HCT116 (cell line): ENCODE measurements at places on chromosomes 13 and 19.

GRCh38 chr13:27933580-27934328 lies 14.0 kb downstream of the PDX1 start:
- DNase-seq: no peak

GRCh38 chr13:109751477-109751876 lies 34.9 kb downstream of the IRS2 start:
- no peak for DNase-seq

GRCh38 chr19:35236638-35237400 lies 8.3 kb upstream of the FAM187B start:
- no peak for DNase-seq

- no peak for DNase-seq
Observed at GRCh38 chr19:41527089-41527488, 48.9 kb upstream of the CEACAM21 start.

- DNase-seq: no peak
Observed at GRCh38 chr19:2188708-2189385, 25.1 kb downstream of the DOT1L start.

DNA sequence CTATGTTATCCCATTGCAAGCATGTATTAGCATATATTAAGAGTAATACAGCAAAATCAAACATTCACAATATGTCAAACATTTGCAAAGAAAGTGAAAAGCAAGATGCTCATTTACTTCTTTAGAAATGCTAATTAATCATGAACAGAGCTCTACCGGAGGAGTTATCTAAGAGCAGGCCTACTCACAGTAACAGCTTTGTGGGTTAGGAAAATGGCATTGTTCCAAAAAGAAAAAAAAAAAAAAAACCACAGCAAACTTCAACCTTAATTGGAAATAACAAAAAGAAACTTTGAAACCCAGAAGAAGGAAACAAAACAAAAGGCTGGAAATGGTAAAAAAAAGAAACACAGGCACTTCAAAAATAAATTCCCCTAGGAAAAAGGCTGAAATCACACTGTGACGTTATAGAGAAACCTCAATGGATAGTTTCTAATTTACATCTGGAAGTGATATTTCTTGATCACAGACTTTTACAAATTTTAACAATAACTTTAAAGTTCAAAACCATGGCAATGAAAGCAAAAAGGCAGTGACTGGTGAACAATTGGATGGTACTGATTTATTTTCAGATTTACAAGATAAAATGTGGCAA lies 1236.8 kb upstream of the SPRY2 start:
- no peak for DNase-seq

DNA sequence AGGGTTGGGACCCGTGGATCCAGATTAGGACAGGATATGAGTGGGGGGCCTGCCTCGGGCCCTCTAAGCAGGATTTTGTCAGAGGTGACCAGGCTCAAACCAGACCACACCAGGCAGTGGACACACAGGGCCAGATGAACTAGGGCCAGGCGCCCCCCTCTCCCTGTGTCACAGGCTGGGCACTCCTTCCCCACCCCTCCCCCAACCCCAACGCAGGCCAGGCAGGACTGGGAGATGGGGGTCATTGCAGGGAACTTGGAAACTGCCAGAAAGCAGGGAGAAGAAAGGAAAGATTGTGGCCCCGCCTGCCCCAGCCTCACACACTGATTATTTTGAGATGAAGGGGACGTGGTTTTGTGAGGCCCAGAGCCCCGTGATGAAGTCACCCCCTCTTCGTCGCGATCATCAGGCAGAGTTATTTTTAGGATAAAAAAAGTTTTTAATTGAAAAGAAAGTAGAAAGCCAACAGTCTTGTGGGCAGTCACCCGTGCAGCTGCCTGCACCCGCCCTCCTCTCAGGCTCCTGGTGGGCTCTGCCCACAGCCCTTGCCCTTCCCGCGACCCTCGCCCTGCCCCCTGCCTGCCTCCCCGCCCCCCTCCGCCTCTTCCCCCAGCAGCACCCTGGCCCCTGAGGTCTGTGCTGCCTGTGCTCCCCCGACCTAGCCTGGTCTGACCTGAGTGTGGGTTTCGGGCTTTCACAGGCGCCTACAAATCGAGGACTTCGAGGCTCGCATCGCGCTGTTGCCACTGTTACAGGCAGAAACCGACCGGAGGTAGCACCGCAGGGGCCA lies 1.9 kb upstream of the YJEFN3 start:
- DNase-seq: no peak

GRCh38 chr13:20407759-20408158 lies 117.9 kb downstream of the CRYL1 start:
- no peak for DNase-seq

DNA sequence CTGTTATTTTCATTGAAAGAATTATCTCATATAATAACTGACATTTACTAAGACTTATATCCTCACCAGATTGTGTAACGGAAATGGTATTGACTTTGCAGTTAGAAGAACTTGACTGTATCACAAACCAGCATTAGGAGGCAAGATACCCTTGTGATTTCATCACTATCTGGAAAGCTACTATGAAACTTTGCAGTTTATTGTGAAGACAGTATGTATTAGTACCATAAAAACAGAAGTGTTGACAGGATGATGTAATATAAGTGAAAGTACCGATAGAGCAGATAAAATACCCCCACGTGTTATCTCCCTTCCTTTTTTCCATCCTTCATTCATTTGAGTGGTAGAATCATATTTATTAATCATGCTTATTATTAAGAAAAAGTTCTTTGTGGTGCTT lies 365.7 kb upstream of the KLHL1 start:
- DNase-seq: no peak

GRCh38 chr13:33999811-34000605 lies 182.1 kb downstream of the RFC3 start:
- no peak for DNase-seq

- no peak for DNase-seq
Observed at GRCh38 chr13:44927968-44928367, 61.3 kb downstream of the NUFIP1 start.

GRCh38 chr19:17338433-17339078 lies 1.2 kb downstream of the GTPBP3 start:
- DNase-seq: no peak

DNA sequence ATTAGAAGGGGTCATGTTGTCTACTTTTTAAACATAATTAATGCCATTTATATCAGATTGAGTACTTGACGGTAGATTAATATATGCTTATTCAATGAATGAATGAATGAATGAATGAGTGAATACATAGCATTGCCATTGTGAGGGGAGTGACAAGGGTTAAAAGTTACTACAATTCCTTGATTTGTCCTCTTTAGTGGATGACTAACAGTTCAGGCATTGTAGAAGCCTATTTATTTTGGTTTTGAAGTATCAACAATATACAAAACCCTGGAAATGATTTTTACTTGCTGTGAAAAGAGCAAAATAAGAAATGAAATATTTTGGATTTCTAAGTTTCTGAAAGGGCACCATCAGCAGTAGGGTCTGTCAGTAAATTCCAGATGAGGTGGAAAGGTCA lies 122.7 kb downstream of the CYSLTR2 start:
- DNase-seq: no peak

GRCh38 chr19:45340232-45340898 lies at the start of gene KLC3:
KLC3 (plus strand) TSS chr19:45340750; CDS start chr19:45345542, 4,792 bp downstream.
- DNase-seq: peak; percentile 27

DNA sequence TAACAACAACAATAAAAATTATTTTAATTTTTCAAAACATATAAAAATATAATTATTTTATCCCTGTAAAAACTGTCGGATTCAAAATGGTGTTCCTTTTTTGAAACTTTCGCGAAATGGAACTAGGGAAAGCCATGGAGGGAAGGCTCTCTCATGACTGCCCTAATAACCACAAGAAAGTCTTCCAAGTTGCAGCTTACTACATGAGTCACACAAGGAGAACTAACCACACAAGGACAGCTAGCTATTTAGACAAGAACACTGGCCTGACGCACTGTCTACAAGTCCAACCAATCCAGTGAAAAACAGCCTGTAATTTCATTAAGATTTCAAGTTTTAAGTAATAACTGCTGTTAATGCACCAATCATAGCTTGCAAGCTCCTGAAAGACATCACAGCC lies 319.2 kb upstream of the PCDH9 start:
- DNase-seq: no peak
